Calu3 (cell line): ENCODE measurements at places on chromosomes 7 and 10. TPM values are rescaled to one million over a fixed set of nuclear protein-coding genes. Genes with fewer than 3 reads are reported as not detected.
A peak's percentile ranks its signal among the peaks of the same experiment; 100 is the strongest.

- DNase-seq: no peak
Observed at GRCh38 chr10:73859784-73860491, 14.4 kb downstream of the CAMK2G start.

GRCh38 chr7:14218338-14218737 is 228.9 kb upstream of the ETV1 start:
- DNase-seq: no peak

DNA sequence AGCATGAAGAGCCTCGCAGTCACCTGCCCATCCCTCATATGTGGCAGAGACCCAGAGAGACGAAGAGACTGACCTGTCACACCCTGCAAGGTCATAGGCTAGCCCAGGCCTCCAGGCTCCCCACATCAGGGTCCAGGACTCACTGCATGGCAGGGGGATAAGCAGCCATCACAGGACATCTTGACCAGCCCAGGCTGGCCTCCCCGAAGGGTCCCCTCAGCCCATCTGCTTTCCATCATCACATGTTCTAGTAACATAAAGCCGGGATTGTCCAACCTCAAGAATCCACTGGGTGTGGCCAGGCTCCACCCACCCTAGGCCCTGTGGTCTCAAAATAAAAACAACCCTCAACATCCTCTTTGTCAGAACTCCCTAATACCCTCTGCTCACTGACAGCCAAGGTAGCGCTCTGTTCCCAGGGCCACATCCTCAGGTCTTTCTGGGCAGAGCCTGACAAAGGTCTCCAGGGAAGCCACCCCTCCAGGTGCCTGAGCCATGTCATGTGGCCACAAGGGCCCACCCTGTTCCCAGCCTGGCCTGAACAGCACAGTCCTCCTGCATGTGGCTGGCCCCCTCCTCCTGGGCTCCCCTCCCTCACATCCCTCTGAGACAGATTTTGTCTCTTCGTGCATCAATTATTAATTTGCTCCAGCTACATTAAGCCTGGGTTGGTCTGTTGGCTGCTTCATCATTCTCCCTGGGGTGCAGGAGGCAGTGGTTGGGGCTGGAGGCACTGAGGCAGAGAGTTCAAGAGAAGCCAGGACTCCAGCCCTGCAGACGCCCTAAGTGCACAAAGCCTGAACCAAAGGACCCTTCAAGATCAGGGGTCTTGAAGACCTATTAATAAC is 131.8 kb upstream of the UNC5B start:
- no peak for DNase-seq

The MKX gene
- 1.5 and 2.3 TPM in 2 replicates for total RNA-seq

GRCh38 chr7:101154693-101155102 is 422 bp downstream of the AP1S1 start:
- DNase-seq: no peak

The CD36 gene
- total RNA-seq: not detected in 2 replicates

GRCh38 chr10:43251419-43252165 is 15.3 kb downstream of the RASGEF1A start:
- no peak for DNase-seq

- DNase-seq: no peak
Observed at GRCh38 chr10:122999347-122999746, 9.2 kb downstream of the IKZF5 start.

- DNase-seq: no peak
Observed at GRCh38 chr7:90563286-90563685, 32.8 kb upstream of the CDK14 start.

- peak; percentile 74 for DNase-seq
Observed at GRCh38 chr7:50531928-50532327, 33.3 kb downstream of the DDC start.

DNA sequence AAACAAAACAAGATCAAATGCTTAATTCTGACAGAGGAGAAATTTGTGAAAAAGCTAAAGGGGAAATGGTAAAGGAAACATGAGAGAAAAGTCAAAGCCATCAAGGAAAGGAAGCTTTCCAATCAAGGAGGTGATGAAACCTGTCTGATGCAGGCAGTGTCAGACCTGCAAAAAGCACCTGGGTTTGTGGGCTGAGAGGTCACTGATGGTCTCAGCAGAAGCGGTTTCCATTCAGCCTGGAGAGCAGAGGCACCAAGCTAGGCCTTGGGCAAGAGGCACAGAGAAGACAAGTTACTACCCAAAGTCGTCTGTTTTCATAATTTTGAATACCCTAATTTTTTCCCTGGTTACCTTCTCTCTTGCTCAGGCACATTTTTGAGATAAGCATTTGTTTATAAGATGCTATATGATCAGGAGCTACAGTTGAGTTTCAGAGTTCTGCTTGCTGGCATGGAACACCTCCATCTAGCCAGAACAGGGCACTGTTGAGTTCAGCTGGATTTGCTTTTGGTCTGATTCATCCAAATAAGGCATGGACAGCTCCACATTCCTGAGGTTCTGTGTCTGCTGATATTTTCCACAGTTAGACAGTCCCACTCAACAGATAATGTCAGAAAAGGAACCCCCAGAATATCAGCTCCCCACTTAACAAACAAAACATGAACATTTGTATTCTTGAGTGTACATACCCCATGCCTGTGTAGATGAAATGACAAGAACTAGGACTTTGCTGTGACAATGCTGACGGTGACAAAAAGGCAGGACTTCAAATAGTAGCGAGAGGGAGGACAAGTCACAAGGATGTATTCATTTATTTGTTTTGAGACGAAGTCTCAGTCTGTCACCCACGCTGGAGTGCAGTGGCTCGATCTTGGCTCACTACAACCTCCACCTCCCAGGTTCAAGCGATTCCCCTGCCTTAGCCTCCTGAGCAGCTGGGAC is 4.9 kb upstream of the PPIA start:
- DNase-seq: no peak
